ENCODE measurements at places on chromosomes 7 and 10.

GRCh38 chr10:126997801-126998590 lies 92.8 kb downstream of the DOCK1 start:
- no peak for DNase-seq

GRCh38 chr10:99573790-99574189 lies 41.0 kb downstream of the NKX2-3 start:
- DNase-seq, result no peak

DNA sequence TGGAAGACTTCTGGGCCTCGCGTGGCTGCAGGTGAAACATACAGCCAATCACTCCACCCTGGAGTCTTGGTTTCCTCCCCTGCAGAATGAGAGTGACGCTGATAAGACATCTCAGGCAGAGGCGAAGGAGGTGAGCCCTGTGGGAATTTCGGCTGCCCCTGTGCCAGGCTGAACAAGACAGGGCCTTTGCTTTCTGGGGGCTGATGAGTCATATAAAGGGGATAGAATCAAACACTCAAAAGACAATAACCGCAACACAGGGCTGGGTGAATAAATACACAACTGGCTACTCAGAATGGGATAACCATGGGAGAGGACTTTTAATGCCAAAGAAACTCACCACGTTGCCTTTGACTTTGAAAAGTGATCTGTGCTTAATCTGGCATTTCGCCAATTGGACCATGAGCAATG lies 143.8 kb downstream of the KCNMA1 start:
- DNase-seq, result no peak

GRCh38 chr7:150695654-150696053 lies 10.1 kb downstream of the GIMAP2 start:
- no peak for DNase-seq

DNA sequence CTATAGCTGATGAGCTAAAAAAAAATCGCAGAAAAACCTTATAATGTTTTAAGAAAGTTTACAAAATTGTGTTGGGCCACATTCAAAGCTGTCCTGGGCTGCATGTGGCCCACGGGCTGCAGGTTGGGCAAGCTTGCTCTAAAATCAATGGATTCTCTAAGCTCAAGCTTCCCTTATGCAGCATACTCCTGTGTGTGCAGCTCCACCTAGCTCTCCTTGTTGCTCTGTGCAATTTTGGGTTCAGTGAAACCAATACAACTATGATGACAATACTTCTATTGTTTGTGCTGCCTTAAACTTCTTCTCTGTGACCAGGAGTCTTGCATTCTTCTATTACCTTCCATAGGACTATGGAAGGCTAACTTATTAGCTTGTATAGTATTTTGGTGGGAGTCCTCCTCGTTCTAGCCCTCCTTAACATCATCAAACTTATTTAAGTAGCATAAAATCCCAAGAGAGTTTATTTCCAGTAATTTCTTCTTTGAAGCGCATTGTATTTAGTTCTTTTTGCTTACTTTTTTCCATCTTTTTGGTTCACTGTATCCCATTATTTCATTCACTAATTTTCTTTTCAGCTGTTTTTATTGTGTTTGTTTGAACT lies 170.9 kb upstream of the SMIM30 start:
- DNase-seq, result no peak

GRCh38 chr7:42091461-42092291 lies 145.3 kb downstream of the GLI3 start:
- DNase-seq, result no peak

GRCh38 chr7:138804618-138805017 lies 6.6 kb upstream of the ATP6V0A4 start:
- no peak for DNase-seq
